Activated naive CD4-positive, alpha-beta T cell treated with Interleukin-2 at 50 U/mL for 16 hours (primary cell): ENCODE measurements at places on chromosomes 11 and 22.

DNA sequence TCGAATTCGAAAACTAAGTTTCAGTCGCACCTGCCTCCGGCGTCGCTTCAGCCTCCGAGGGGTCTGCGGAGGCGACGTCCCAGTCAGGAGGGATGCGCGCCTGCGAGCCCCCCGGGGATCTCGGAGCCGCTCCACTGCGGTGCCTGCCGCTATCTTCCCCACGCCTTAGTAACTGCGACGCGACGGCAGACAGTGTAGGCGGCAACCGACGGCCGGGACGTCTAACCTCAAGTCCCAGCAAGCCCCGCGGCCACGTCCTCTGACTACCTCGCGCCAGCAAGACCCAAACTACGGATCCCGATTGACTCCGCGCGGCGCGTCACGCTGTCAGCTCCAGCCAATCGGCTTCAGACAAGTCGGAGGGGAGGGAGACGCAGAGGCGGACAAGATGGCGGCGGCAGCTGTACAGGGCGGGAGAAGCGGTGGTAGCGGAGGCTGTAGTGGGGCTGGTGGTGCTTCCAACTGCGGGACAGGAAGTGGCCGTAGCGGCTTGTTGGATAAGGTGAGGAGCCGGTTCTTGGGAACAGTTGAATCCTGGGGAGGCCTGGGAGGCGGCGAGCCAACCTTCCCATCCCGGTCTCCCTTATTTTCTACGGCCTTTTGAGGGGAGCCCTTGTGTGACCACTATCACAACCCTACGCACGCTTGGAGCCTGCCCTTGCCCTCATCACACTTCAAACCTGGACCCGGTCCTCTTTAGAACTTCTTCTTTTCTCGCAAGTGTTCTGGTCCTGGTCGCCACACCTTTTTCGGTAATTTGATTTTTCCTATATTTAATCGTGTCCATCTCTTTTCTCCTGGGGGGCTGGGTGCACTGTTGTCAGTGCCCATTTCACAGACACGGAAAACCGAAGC, at the start of the genes SPCS2 and XRRA1:
Gene SPCS2, plus strand, starts transcription at position 369 of the 855 bp plus-strand sequence. Its CDS starts 20 bp downstream, at position 389.
Gene XRRA1, minus strand, starts transcription at position 194 of the 855 bp plus-strand sequence. CDS start 8,213 bp downstream, outside the sequence.
- peak; percentile 99 for DNase-seq

DNA sequence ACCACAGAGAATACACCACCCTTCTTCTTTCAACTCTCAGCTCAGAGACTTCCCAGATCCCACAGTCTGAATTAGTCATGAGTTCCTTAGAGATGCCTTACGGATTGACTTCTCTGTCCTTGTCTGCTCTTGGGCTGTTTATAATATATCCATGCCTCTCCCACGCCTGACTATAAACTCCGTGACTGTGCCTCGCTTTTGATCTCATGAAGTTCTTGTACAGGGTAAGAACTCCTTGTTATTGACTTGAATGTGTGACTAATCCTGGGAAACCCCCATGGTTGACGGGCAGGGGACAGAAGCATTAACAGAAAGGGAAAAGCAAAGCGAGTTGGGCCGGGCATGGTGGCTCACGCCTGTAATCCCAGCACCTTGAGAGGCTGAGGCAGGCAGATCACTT, 62.4 kb upstream of the POU2AF1 start:
- DNase-seq, result peak; percentile 22

DNA sequence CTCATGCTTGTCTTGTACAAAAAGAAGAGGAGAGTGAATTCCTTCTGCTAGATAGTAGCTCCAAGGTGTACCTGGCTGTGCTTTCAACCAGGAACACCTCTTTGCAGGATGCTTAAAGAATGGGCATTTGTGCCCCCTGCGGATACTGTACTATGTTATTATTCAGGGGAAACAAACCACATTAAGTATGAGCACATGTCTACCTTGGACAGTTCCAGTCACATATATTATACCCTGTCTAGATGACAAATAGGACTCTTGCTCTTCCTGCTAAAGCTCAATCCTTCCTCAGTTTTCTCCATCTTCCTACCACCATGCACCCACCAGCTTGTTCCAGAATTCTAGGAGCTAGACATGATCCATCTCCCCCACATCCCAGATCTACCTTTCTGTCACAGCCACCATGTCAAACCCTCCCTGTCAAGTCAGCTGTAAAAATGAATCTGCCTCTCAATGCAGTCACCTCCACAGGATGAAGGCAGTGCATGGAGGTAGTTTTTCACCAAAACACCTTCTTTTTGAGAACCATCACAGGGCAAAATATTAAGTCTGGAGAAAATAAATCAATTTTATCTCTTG, 337.4 kb downstream of the LARGE1 start:
- DNase-seq, result no peak

DNA sequence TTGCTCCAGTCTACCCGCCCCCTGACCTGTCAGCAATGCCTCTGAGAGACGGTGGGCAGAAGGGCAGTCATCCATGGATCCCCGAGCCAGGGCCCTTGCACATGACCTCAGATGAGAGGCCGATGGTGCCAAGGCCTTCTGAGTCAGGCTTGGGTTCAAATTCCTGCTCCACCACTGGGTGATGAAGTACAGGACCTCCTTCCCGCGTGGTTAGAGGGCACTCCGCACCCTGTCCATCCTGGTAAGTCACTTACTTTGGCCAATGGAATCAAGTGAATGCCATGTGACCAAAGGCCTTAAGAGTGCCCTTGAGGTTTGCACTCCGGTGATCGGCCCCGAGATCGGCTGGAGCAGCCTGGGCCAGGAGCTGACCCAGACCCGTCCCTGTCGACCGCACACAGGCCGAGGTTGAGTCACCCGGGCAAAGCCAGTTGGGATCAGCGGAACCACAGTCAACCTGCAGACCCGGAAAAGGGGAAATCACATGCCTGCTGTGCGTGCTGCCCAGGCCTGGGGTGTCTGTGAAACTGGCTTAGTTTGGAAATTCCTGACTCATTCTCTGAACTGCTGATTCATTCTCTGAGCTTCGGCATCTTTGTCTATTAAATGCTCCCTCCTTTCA, 48.9 kb downstream of the RTL6 start:
- DNase-seq, result no peak

- DNase-seq, result no peak
Observed at GRCh38 chr11:99271527-99271926, 250.8 kb downstream of the CNTN5 start.

DNA sequence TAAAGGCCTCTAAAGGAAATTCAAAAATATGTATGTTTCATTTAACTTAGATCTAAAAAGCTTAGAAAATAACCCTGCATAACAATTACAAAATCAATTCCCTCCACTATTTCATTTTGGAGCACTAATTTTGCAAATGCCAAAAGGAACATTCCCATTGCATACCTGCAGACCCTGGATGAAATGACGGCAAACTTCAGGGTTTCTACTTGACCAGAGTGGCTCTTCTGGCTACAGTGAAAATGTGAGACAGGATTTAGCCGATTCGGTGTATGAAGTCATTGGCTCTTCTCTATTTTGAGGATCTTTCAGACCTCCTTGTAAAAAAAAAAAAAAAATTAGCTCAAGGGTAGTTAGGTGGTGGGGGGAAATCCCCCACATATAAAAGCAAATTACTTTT, 44.1 kb downstream of the PAX6 start:
- no peak for DNase-seq

DNA sequence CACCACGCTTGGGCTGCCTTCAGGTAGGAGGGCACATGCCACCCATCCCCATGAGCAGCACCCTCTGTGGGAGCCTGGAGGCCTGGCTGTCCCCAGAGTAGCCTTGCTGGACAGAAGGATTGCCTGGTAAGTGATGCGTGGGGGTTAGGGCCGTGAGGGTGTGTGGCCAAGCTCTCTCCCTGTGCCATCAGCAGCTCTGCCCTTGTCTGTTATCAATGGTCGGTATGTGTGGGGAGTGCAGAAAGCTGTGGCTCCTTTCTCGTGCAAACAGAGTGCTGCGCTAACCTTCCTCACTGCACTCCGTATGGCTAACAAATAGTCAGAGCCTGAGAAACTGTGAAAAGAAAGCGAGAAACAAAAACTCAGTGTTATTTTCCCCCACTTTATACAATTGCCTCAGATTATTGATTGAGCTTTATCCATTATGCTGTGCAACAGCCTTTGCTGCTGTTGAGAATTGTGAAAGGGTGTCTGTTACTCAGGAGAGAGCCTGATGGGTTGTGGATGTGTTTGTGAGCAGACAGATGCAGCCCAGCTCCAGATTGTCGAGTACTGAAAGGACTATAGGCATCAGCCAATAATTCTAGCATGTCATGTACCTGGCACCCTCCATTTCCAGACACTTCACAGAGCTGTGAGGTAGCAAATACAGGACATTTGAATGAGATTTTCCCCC, 432.2 kb downstream of the NTM start:
- DNase-seq, result no peak

- DNase-seq, result no peak
Observed at GRCh38 chr11:107731941-107732688, 20.3 kb upstream of the SLN start.

GRCh38 chr11:119942583-119943297, 195.2 kb downstream of the TRIM29 start:
- DNase-seq, result no peak

- no peak for DNase-seq
Observed at GRCh38 chr11:47328449-47329390, 23.8 kb downstream of the MYBPC3 start.

DNA sequence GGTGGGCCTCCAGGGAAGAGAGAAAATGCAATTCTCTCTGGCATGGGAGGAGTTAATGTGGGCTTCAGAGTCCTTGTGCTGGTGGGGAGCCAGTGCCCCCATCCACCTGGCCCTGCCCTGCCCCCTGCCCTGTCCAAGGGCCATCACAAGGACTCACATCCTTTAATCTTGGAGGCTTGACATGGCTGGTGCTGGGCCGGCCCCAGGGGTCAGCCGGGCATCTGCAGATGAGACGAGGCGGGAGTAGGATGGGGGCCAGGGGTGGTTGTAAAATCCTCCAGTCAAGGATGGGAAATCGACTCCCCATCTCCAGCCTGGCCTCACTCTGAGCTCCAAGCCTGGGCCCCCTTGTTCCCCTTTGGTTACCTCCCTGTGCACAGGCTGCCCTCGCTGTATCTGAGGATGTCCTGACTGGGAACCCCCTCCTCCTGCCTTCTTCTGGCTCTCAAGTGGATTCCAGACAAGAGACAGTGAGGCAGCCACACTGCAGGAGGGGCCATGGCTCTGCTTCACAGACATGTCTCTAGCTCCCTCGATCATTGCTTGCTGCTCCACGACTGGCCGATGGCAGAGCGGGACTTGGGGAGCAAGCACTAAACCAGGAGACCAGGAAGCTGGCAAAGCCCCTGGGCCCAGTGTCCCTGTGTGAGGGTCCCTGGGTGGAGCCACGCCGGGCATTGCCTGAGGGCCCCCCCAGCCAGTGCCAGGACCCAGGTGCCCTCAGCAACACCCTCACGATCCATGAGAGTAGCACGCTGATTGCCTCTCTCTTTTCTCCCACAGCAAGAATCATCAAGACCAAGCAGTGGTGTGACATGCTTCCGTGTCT, 1120.5 kb downstream of the BRD1 start:
- no peak for DNase-seq
